EL (cell line): ENCODE measurements at places on chromosomes 1 and 21.

DNA sequence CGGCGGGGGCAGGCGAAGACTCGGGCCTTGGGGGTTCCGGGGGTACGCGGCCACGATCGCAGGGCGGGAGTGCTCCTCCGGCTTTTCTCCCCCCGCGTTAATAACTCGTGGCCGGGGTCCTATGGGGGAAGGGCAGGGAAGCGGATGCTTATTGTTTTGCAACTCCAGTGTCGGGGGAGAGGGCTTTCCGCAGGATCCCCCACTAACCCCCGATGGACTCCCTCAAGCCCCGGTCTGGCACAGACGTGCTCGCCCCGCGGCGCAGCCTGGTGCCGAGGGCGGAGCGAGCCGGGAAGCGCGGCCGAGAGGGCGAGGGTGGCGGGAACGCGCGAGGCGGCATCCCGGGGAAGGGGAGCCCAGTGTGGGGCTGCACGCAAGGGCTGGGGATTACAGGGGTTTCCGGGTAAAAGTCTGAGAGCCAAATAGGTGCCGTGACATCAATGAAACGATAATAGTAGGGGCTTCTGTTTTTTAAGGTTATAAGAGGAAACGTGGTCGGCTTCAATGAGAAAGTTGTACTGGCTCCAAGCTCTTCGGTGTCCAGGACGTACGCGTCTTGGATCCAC, 772 bp downstream of the UCK2 start:
- DNase-seq: peak; percentile 62

- DNase-seq: no peak
Measured at GRCh38 chr21:43719748-43720538, 1.0 kb downstream of the PDXK start.

GRCh38 chr1:77089756-77090155, 129.5 kb downstream of the PIGK start:
- DNase-seq: no peak

DNA sequence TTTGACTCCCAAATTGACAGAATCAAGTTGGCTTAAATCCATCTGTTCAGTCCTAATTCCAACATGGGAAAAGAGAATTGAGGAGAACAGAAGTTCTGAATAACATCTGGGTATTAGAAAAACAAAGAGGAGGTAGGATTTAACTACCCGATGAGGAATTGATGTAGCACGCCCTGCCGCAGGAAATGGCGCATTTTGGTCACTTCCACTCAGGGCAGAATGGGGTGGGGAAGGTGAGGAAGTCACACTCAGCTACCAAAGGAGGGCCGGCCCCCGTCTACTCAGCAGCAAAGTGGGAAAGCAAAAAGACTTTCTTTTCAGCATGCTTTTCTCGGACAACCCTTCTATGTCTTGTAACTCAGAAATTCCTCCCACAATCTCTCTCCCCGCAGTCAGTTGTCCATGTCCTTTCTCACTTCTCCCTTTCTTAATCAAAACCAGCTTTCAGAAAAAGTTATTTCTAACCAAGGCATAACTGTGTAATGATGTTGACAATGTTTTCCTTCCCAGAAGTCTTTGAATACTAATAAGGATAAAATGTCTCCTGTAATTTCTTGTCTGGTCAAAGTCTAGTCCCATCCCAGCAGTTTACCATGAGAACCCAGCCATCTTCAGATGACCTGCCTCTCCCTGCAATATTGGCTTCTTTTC, 60.5 kb upstream of the SIPA1L2 start:
- no peak for DNase-seq

- DNase-seq: peak; percentile 94
Measured at GRCh38 chr1:9211291-9211811, 23.2 kb upstream of the H6PD start.

GRCh38 chr1:53115403-53116306, 26.8 kb downstream of the SLC1A7 start:
- DNase-seq: no peak
